ENCODE measurements at places on chromosomes 1 and 21.

GRCh38 chr1:193856261-193856660 is 669.8 kb upstream of the B3GALT2 start:
- H3K4me1 ChIP-seq: no peaks in the 10 kb centered on the region
- no peak overlapping the region for H3K27ac ChIP-seq
- H3K4me3 ChIP-seq: no peak overlapping the region
- H3K36me3 ChIP-seq: no peaks in the 10 kb centered on the region
- no peak for DNase-seq
- no peaks in the 10 kb centered on the region for H3K27me3 ChIP-seq

GRCh38 chr21:26473471-26473870 is 99.6 kb downstream of the CYYR1 start:
- H3K36me3 ChIP-seq: no peaks in the 10 kb centered on the region
- H3K27me3 ChIP-seq: no peaks in the 10 kb centered on the region
- H3K4me1 ChIP-seq: no peaks in the 10 kb centered on the region
- no peak for DNase-seq
- no peak overlapping the region for H3K27ac ChIP-seq

GRCh38 chr1:8752921-8753713 is 64.3 kb downstream of the RERE start:
- H3K27me3 ChIP-seq: no peaks in the 10 kb centered on the region
- H3K4me3 ChIP-seq: no peak overlapping the region
- DNase-seq: no peak
- no peak overlapping the region for H3K27ac ChIP-seq
- H3K36me3 ChIP-seq: no peaks in the 10 kb centered on the region

GRCh38 chr1:196558411-196558810 is 49.8 kb downstream of the KCNT2 start:
- peak overlapping the region; percentile 18 for H3K4me3 ChIP-seq
- no peak overlapping the region for H3K27ac ChIP-seq
- no peak for DNase-seq
- no peaks in the 10 kb centered on the region for H3K27me3 ChIP-seq

DNA sequence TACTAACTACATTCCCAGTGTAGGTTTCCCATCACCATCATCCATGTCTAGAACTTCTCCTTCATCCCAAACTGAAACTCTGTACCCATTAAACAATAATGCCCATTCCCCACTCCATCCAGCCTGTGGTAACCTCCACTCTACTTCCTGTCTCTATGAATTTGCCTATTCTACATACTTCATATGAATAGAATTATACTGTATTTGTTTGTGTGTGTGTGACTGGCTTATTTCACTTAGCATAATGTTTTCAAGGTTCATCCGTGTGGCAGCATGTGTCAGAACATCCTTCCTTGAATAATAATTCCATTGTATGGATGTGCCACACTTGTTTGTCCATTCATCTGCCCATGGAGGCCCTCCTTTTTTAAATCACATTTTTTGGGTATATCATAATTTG is 35.7 kb downstream of the ATP2B4 start:
- no peaks in the 10 kb centered on the region for H3K27me3 ChIP-seq
- H3K27ac ChIP-seq: peak overlapping the region; percentile 39
- no peak overlapping the region for H3K4me3 ChIP-seq
- DNase-seq: no peak
- no peaks in the 10 kb centered on the region for H3K36me3 ChIP-seq
- H3K4me1 ChIP-seq: peaks cover 5% of the 10 kb centered on the region

GRCh38 chr1:165928075-165928731 is 100.8 kb downstream of the UCK2 start:
- no peak for DNase-seq
- H3K27me3 ChIP-seq: no peaks in the 10 kb centered on the region
- no peak overlapping the region for H3K4me3 ChIP-seq

- no peaks in the 10 kb centered on the region for H3K36me3 ChIP-seq
- H3K27ac ChIP-seq: peak overlapping the region; percentile 77
- no peaks in the 10 kb centered on the region for H3K27me3 ChIP-seq
- H3K4me3 ChIP-seq: peak overlapping the region; percentile 24
- peak; percentile 95 for DNase-seq
Measured at GRCh38 chr1:167797015-167797414, 75.2 kb downstream of the MPZL1 start.

DNA sequence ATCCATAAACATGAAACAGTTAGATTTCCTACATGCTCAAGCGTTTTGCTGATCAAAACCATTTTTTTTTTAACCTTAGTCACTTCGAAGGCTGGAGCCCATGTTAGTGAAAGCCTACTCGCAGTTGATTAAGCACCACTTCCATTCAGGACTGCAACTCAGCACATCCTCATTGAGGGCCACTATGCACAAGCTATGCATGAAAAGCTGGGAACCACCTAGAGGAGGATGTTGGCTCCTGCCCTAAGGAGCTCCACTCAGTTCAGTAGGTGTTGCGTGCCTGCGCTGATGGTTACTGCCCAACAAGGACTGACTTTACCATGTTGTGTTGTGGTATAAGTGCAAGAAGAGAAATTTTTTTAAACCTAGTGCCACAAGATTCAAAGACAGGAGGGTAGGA is 181.4 kb upstream of the L1TD1 start:
- DNase-seq: no peak
- H3K27ac ChIP-seq: peak overlapping the region; percentile 1
- no peaks in the 10 kb centered on the region for H3K4me1 ChIP-seq
- H3K27me3 ChIP-seq: no peaks in the 10 kb centered on the region

GRCh38 chr21:27581168-27581567 is 614.3 kb upstream of the ADAMTS5 start:
- no peak for DNase-seq
- H3K4me1 ChIP-seq: no peaks in the 10 kb centered on the region
- H3K4me3 ChIP-seq: no peak overlapping the region
- H3K36me3 ChIP-seq: no peaks in the 10 kb centered on the region
- H3K27me3 ChIP-seq: no peaks in the 10 kb centered on the region

- DNase-seq: no peak
- H3K36me3 ChIP-seq: peaks cover 58% of the 10 kb centered on the region
- no peak overlapping the region for H3K4me3 ChIP-seq
- no peaks in the 10 kb centered on the region for H3K4me1 ChIP-seq
Measured at GRCh38 chr1:203701606-203702005, 63.4 kb upstream of the LAX1 start.

GRCh38 chr21:32415451-32416398 is 3.2 kb downstream of the EVA1C start:
- H3K27ac ChIP-seq: peak overlapping the region; percentile 99
- peaks cover 6% of the 10 kb centered on the region for H3K36me3 ChIP-seq
- DNase-seq: no peak

- H3K27ac ChIP-seq: no peak overlapping the region
- no peak for DNase-seq
- no peak overlapping the region for H3K4me3 ChIP-seq
- H3K36me3 ChIP-seq: no peaks in the 10 kb centered on the region
- H3K27me3 ChIP-seq: no peaks in the 10 kb centered on the region
- no peaks in the 10 kb centered on the region for H3K4me1 ChIP-seq
Measured at GRCh38 chr1:172948457-172948856, 102.3 kb downstream of the TNFSF18 start.

- H3K4me3 ChIP-seq: no peak overlapping the region
- no peak overlapping the region for H3K27ac ChIP-seq
- H3K27me3 ChIP-seq: no peaks in the 10 kb centered on the region
- no peak for DNase-seq
Measured at GRCh38 chr1:184531296-184531695, 144.5 kb downstream of the C1orf21 start.

- no peak overlapping the region for H3K27ac ChIP-seq
- no peaks in the 10 kb centered on the region for H3K36me3 ChIP-seq
- no peak overlapping the region for H3K4me3 ChIP-seq
- no peaks in the 10 kb centered on the region for H3K4me1 ChIP-seq
Measured at GRCh38 chr1:88897070-88897730, 5.8 kb upstream of the GTF2B start.

GRCh38 chr1:112826217-112826944 is 111.2 kb upstream of the PPM1J start:
- H3K4me1 ChIP-seq: no peaks in the 10 kb centered on the region
- no peaks in the 10 kb centered on the region for H3K27me3 ChIP-seq
- H3K36me3 ChIP-seq: no peaks in the 10 kb centered on the region
- H3K27ac ChIP-seq: no peak overlapping the region
- no peak overlapping the region for H3K4me3 ChIP-seq

DNA sequence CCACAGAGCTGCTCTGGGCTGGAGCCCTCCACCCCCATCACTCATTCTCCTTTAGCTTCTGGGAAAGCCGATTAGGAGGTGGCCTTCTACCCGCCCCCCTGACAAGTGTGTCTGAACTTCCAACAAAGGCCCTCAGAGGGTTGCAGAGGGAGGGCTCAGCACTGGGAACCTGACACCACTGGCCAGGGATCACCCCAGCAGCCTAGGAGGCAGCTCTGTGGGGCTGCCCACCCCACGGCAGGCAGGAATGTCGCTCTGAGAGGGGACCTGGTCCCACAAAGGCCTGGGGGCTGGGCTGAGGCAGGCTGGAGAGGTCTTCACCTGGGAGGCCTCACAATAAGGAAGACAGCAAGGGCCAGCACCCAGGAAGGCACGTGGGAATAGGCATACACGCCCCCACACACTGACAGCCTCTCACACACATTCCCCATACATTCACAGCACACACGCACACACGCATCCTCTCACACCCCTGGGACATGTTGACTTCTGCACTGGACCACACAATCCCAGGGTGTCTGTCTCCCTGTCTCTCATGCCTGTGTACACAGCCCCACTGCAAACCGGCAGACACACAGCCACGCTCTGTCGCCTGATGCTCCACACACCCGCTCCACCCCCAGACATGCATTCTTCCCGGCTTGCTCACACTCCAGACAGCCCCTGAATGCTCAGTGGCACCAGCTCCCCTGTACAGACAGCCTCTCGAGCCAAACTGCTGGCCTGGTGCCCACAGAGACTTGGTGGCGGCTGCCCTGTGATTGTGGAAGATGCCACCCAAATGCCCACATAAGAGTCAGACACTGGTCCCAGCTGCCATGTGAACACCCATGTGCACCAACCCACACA is 30.7 kb downstream of the DMBX1 start:
- H3K27ac ChIP-seq: no peak overlapping the region
- no peak overlapping the region for H3K4me3 ChIP-seq
- no peaks in the 10 kb centered on the region for H3K27me3 ChIP-seq

GRCh38 chr1:180236698-180237509 is 6.8 kb downstream of the LHX4 start:
- no peak for DNase-seq
- H3K36me3 ChIP-seq: no peaks in the 10 kb centered on the region
- peaks cover 6% of the 10 kb centered on the region for H3K4me1 ChIP-seq

- H3K36me3 ChIP-seq: no peaks in the 10 kb centered on the region
- no peaks in the 10 kb centered on the region for H3K4me1 ChIP-seq
- H3K27me3 ChIP-seq: no peaks in the 10 kb centered on the region
Measured at GRCh38 chr21:36804874-36805611, 106.1 kb downstream of the SIM2 start.

DNA sequence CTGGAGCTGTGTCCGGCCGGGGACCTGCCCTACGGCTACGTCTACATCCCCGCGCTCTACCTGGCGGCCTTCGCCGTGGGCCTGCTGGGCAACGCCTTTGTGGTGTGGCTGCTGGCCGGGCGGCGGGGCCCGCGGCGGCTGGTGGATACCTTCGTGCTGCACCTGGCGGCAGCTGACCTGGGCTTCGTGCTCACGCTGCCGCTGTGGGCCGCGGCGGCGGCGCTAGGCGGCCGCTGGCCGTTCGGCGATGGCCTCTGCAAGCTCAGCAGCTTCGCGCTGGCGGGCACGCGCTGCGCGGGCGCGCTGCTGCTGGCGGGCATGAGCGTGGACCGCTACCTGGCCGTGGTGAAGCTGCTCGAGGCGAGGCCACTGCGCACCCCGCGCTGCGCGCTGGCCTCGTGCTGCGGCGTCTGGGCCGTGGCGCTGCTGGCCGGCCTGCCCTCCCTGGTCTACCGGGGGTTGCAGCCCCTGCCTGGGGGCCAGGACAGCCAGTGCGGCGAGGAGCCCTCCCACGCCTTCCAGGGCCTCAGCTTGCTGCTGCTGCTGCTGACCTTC is 412 bp downstream of the GPR25 start:
- no peak for DNase-seq
- H3K27ac ChIP-seq: no peak overlapping the region
- H3K36me3 ChIP-seq: no peaks in the 10 kb centered on the region
- peak overlapping the region; percentile 53 for H3K4me3 ChIP-seq

DNA sequence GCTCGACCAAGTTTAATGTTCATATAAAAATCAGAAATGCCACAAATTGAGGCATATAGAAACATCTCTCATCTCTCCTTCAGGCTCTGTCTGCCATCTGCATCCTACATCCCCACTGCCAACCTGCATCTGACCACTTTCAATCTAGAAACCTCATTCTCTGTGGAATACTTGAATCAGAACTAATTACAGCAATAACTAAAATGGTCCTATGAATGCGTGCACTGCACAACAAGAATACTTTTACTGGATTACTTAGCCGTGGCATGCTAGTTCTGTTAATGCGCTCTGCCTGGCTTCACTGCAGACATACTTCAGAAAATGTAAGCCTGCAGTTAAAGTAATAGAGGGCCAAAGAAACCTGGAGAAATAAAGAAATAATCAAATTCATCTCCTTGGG is 89.8 kb upstream of the NR5A2 start:
- no peaks in the 10 kb centered on the region for H3K27me3 ChIP-seq
- H3K4me1 ChIP-seq: no peaks in the 10 kb centered on the region
- no peak overlapping the region for H3K4me3 ChIP-seq
- H3K27ac ChIP-seq: no peak overlapping the region
- no peaks in the 10 kb centered on the region for H3K36me3 ChIP-seq

- no peak overlapping the region for H3K27ac ChIP-seq
- no peaks in the 10 kb centered on the region for H3K36me3 ChIP-seq
- no peaks in the 10 kb centered on the region for H3K27me3 ChIP-seq
- H3K4me1 ChIP-seq: no peaks in the 10 kb centered on the region
- no peak overlapping the region for H3K4me3 ChIP-seq
Measured at GRCh38 chr1:160731990-160732389, 7.1 kb upstream of the SLAMF7 start.

DNA sequence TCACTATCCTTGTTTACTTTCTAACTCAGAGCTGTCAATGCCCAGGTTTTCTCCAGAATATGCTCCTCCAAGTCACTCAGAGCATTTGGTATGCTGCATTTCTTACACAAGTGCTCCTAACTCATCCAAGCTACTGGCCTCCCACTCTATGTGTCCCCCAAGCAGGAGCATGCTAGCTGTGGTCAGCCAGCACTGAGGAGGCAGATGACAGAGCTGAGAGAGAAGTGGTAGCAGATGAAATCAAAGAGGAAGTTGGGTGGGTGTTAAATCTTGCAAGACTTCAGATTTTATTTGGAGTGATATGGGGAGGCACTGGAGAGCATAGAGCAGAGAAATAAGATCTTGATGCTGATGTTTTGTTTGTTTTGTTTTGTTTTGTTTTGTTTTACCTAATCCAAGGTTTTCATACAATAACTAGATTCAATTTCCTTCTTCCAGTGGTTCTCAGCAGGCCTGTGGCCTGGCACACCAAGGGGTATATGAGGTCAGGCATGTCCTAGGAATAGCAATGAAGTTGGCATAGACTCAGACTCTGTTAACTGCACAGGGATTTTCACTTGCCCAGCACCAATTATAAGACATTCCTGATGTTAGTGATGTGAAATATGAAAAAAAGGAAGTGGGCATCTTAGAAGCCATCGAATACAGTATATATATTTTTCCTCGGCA is 3.1 kb upstream of the PGBD5 start:
- no peaks in the 10 kb centered on the region for H3K36me3 ChIP-seq
- H3K4me3 ChIP-seq: no peak overlapping the region
- H3K27ac ChIP-seq: no peak overlapping the region
- no peaks in the 10 kb centered on the region for H3K4me1 ChIP-seq
- no peak for DNase-seq
- H3K27me3 ChIP-seq: peaks cover 11% of the 10 kb centered on the region

- no peaks in the 10 kb centered on the region for H3K27me3 ChIP-seq
- no peak overlapping the region for H3K4me3 ChIP-seq
Measured at GRCh38 chr1:226706684-226707083, 32.4 kb downstream of the ITPKB start.
